Heart left ventricle (tissue), 16 donors: ENCODE measurements at places on chromosomes 2 and 18. TPM values are rescaled to one million over a fixed set of nuclear protein-coding genes. Genes with fewer than 3 reads are reported as not detected.

GRCh38 chr2:219228041-219228910 lies 1.2 kb downstream of the ATG9A start:
- DNase-seq: no peak

- DNase-seq: no peak
These were observed 96.4 kb downstream of the EN1 start for GRCh38 chr2:118750959-118751565.

- no peak for DNase-seq
These were observed 80.3 kb downstream of the DYNAP start for GRCh38 chr18:54671291-54671881.

The SNRPD1 gene
- total RNA-seq: 31.0 TPM

DNA sequence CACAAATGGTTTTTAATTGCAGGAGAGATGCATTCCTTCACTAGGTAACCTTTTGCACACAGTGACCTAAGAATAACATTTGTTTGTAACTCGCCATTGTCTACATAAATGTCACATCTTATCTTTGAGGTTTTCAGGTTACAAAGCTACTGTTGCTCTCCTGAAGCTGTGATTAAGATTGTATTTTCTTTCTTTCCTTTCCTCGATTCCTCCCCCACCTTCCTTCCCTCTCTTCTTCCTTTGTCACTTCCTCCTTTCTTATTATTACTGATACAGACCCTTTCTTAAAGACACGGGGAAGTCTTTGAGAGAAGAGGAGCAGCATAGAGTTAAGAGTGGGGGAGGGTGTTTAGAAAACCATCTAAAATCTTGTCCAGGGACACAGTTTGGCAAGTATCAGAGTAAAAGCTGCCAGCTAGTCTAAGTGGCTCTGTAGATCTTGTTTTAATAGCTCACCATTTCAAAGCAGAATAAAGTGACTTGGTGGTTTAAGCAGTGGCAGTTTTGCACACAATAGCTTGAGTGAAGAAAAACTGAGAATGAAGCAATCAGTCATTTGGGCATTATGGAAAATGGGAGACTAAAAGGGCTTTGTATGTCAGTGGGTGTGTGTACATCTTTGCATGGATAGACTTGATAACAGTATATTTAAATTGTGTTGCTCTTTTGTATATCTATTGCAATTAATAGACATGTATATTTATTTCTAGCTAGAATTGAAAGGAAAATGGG lies 10.9 kb downstream of the CERS6 start:
- no peak for DNase-seq
